ENCODE measurements at places on chromosomes 11 and 22. TPM values are rescaled to one million over a fixed set of nuclear protein-coding genes. Genes with fewer than 3 reads are reported as not detected.

- no peak overlapping the region for H3K27ac ChIP-seq
- peaks cover 31% of the 10 kb centered on the region for H3K36me3 ChIP-seq
- no peak overlapping the region for H3K4me3 ChIP-seq
- no peak for DNase-seq
Observed at GRCh38 chr11:45960387-45961095, 38.1 kb downstream of the LARGE2 start.

Gene OR5B2
- total RNA-seq = not detected

- no peaks in the 10 kb centered on the region for H3K27me3 ChIP-seq
- peaks cover 14% of the 10 kb centered on the region for H3K4me1 ChIP-seq
- peaks cover 5% of the 10 kb centered on the region for H3K36me3 ChIP-seq
- H3K27ac ChIP-seq = no peak overlapping the region
Observed at GRCh38 chr11:85960678-85961077, 105.5 kb downstream of the CCDC83 start.

GRCh38 chr11:34105957-34106504 lies 602 bp downstream of the NAT10 start:
- H3K4me1 ChIP-seq = peaks cover 26% of the 10 kb centered on the region
- no peaks in the 10 kb centered on the region for H3K27me3 ChIP-seq
- H3K27ac ChIP-seq = peak overlapping the region; percentile 96

DNA sequence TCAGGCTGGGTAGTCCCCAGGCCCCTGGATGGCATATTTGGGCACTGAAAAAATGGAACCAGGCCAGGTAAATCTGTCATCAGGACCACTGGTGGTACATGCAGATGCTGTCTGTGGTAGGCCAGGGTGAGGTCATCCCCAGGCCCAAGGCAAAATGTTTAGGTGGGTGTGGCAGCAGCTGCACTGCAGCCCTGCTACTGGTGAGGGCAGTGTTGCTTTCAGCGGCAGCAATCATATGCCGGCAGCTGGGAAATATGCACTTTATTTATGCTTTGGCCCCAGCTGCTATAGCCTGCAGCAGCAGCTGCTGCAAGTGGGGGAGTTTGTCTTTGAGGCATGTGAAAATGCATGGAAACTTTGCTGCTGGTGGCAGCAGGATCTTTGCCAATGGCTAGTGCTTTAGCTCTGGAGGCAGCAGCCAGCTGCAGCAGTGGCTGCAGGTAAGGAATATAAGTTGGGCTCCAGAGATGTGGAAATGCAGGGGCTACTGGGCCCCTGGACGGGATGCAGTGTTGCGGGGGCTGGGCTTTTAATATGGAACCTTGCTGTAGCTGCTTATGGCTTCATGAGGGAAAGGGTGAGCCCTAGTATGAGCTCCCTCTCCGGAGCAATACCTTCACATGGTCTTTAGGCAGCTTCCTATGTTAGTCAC lies 365.7 kb upstream of the CADM1 start:
- no peak overlapping the region for H3K4me3 ChIP-seq
- H3K4me1 ChIP-seq = no peaks in the 10 kb centered on the region
- no peak overlapping the region for H3K27ac ChIP-seq
- DNase-seq = no peak
- no peaks in the 10 kb centered on the region for H3K36me3 ChIP-seq

GRCh38 chr11:45994371-45995341 lies 72.2 kb downstream of the LARGE2 start:
- H3K27ac ChIP-seq = no peak overlapping the region
- no peak for DNase-seq
- H3K4me1 ChIP-seq = peaks cover 29% of the 10 kb centered on the region
- no peaks in the 10 kb centered on the region for H3K27me3 ChIP-seq
- H3K36me3 ChIP-seq = no peaks in the 10 kb centered on the region

DNA sequence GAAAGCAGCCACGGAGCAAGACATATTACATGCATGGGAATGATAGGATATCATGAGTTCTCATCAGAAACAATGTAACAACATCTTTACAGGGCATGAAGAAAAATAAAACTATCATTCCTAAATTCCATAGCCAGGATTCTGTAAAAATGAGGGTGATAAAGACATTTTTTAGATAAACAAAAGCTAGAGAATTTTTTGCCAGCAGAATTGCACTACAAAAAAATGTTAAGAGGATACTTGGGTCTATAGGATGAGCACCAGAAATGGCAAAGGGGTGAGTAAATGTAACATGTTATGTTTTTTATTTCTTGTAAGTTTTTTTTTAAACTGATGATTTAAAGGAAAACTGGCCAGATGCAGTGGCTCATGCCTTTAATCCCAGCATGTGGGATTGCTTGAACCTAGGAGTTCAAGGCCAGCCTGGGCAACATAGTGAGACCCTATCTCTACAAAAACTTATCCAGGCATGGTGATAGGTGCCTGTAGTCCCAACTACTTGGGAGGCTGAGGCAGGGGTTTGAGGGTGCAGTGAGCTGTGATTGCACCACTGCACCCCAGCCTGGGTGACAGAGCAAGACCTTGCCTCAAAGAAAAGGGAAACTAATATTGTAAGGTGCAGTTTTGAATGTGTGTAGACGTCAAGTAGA lies 33.2 kb downstream of the TBX1 start:
- H3K4me1 ChIP-seq = peaks cover 5% of the 10 kb centered on the region
- H3K36me3 ChIP-seq = no peaks in the 10 kb centered on the region
- H3K27me3 ChIP-seq = no peaks in the 10 kb centered on the region
- DNase-seq = no peak
- H3K27ac ChIP-seq = no peak overlapping the region
- no peak overlapping the region for H3K4me3 ChIP-seq

Gene CALCB
- 1.4 TPM for total RNA-seq

Measured in psoas muscle (tissue), 8 donors.